Amniotic stem cell (primary cell): ENCODE measurements at places on chromosomes 2 and 18.

DNA sequence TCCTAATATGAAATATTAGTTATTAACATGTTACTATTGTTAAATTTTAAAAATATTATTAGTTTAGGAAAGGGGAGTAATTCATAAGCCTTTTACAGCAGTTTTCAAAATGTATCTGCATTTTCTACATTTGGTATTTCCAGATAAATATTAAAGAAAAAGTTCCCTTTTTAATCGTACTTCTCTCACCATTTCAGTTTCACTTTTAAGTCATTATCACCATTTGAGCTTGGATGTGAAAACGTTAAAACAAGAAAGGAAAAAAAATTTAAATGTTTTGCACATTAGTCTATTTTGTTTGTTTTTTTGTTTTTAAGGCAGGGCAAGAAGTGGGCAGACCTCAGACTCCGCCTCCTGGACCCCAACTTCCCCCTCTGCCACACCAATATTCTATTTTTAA, 3.3 kb upstream of the SRSF7 start:
- DNase-seq: no peak

GRCh38 chr18:62852851-62853250, 137.5 kb downstream of the PHLPP1 start:
- DNase-seq: no peak

DNA sequence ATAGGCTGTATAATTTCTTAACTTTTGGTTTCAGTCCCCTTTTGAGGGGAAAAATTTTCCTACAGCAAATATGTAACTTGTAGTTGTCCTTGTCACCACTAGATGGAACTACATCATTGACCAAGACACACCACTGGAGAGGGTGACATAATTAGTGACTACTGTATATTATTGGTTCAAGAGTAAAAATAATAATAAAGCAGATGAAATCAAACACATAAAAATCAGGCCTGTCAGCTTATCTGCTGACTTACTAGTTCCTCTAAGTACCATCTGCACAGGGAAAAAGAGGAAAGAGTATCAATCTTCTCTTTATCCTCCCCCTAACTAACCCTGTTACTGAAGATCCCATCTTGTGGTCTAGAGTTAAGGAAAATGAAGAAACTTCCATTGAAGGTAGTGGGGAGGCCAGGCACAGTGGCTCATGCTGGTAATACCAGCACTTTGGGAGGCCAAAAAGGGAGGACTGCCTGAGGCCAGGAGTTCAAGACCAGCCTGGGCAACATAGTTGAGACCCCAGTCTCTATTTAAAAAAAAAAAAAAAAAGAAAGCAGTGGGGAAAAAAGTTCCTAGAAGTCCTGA, 29.6 kb upstream of the ENOSF1 start:
- no peak for DNase-seq

- no peak for DNase-seq
These were observed 33.4 kb downstream of the NCK2 start for GRCh38 chr2:105778080-105778607.

GRCh38 chr18:23629444-23629946, 33.2 kb downstream of the ANKRD29 start:
- no peak for DNase-seq

DNA sequence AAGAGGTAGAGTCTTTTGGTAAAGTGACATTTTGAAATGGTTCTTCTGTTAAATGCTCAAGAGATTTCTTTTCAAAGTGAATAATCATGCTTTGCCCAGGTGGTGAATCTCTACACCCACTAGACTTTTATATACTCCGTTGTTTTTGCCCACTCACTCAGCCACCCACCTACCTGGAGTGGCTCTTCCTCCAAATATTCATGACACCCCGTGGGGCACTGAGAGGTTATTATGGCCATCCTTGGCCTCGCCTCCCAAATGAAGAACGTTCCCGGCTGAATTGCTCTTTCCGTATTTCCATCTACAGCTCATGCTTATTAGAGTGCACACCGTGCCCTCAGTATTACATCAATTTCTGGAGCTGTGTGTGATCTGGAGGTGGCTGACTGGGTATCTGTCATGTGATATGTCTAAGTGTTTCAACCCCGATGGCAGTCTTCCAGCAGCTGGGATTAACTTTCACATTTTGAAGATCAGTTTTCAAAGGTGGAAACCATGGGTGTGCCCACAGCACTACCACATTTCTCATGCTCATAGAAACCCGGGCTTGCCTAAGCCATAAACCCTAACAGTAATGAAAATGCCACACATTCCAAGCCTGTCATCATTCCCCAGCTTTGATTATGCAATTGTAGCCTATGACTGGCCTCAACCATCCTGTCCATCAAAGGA, 406.6 kb upstream of the MMADHC start:
- no peak for DNase-seq

- DNase-seq: no peak
These were observed 27.2 kb upstream of the SATB2 start for GRCh38 chr2:199484927-199485326.

DNA sequence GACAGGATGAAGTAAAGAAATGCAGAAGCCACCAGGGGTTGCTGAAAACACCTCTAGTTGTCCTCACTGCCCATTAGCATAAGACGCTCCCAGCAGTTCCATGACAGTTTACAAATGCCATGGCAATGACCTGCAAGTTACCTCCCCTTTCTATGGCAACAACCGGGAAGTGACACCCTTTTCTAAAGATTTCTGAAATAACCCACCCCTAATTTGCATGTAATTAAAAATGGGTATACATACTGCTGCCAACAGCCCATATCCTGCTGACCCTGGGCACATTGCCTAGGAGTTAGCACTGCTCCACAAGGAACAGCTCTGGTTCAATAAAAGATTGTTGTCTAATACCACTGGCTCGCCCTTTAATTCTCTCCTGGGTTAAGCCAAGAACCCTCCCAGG, 178.3 kb upstream of the LRATD1 start:
- DNase-seq: no peak

- no peak for DNase-seq
These were observed 483.9 kb upstream of the TRIB2 start for GRCh38 chr2:12232876-12233275.

DNA sequence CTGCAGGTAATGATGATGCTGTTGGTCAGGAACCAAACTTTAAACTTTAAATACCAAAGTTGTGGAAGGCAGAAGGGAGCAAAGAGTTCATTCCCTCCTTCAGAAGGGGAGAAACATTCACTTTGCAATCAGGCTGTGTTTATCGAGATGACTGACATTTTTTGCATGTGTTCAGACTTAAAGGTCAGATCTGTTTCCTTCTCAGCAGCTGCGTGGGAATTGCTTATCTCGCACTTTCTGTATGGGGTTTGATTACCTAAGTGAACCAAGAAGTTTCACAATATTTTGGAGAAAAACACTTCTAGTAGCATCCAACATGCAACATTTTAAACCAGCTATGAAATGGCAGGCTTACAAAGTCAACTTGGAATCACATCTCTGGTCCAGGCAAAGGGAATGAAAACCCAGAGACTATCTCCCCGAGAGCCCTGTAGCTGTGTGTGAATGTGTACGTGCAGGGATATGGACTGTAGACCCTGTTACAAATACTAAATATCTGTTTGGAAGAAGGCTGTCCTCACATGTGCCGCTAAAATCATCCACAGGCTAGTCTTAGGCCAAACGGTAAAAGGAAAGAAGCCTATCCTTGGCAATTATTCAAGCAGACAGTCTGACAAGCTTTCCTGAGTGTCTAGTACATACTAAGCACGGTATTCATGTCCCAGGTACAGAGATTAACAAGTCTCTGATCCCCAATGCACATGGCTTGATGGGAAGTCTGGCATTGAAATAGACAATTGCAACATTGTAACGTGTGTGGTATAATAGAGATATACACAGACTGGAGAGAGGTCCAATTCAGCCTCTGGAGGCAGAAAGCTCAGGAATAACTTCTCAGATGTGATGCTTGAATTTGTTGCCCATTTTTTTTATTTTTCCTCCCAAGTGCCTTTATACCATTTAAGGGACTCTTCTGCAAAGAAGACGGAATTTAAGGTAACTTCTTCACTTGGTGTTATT, 483.1 kb downstream of the DPP10 start:
- no peak for DNase-seq

DNA sequence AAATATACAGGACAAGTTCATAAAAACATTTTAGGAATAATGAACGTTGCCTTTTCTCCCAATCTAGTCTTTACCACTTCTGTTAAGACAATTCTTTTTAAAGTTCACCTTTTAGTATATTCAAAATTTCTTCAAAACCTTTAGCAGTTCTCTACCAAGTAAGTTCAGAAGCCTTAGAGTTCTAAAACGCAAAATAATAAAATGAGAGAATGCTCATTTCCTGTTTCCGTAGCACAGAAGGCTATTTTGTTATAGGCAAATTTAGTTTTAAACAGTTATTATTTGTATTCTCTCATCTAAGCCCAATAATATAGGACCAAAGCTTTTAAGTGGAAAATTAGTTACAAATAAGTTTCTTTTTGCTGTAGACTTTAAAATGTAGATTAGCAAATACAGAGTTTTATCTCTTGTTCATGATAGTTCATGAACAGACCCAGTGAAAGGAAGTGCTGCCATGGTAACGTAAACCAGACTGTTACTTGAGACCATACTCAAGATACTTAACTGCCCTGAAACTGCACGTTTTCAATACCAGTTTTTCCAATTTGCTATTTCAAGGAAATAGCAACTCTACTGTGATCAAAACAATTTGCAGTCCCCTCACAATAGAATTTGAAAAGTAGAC, 173.1 kb upstream of the STON1 start:
- DNase-seq: no peak

GRCh38 chr18:78731398-78732032, 248.1 kb upstream of the SALL3 start:
- no peak for DNase-seq

DNA sequence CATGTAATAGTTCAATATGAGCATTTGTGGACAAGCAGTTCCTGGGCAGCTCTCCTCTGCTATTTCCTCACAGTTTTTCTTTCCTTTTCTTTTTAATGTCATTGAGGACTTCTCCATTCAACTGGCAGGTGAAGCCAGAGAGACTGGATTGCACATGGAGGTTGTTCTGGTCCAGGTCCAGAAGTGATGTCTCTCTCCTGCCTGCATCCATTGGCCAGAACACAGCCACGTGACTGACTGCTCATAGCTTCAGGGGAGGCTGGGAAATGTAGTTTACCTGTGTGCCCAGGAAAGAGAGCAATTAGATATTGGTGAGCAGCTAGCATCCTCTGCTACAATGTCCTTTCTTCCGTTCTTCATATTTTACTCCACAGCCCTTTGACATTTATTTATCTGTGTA, 20.2 kb upstream of the ADAM23 start:
- no peak for DNase-seq

DNA sequence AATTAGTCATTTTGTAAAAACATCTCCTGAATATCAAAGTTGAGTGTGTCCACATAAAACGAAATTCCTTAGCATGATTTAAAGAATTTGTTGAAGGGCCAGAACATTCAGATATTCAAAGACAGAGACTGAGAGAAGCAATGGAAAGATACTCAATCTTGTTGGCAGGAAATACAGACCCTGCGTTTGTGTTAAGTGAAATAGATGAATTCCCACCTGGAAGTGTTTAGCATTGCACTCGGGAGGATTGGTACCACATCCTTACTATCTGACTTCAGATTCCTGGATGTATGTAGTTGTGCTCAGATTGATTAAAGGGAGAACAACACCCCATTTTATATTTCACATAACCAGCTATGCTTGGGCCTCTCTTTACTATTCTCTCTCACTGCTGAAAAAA, 9.7 kb upstream of the ARL5A start:
- DNase-seq: no peak

- DNase-seq: no peak
These were observed 39.3 kb downstream of the TSHZ1 start for GRCh38 chr18:75249672-75250470.

DNA sequence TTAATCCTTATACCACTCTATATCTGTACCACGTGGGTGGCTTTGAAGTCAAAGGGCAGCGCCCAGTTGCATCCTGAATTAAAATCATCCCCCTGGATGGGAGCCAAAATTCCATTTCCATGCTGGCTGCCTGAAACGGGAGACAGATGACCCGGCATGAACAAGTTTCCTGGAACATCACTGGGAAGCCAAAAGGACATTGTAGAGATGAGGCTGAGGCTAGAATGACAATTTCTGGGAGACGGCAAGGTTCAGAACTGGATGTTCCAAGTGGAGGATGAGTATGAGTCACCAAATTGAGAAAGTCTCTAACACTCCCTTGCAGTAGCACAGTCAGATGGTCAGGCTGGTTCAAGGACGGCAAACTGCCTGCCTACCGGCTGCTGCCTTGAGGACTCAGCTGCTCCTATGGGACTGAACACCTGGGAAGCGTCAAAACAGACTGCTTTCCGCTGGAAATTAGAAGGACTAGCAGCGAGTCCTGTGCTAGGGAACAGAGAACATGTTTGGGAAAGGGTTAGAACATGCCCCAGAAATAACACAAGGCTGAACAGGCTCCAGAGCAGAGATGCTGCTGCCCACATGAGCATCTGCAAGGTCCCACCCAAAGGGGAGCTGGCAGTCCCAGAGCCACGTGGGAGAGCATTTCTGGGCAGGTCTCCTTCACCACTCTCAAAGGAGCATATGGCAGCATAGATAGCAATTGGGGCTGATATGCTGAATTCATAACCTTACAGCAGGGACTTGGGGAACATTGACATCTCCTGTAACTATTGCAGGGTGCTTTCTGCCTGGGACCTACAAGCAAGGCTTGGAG, 32.0 kb downstream of the YPEL5 start:
- DNase-seq: no peak

DNA sequence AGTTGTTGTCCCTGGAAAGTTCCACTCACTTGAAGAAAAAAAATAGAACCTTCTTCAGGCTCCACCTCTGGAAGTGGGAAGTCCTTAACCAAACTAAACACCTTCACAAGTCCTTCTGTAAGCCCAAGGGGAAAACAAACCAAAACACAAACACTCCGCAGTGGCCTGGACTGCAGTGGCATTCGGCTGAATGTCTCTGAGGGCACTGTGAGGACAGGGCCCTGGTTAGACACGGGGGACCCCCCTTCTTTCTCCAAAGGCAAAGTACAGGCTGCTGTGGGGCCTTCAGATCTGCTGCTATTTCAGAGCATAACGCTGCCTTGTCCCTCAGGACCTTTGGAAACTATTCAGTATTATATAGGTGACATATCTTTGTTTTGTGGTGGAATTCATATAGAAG, 28.1 kb downstream of the FOSL2 start:
- no peak for DNase-seq

GRCh38 chr2:82230406-82230805, 1925.9 kb upstream of the LRRTM1 start:
- no peak for DNase-seq
